ENCODE measurements at places on chromosomes 1 and 21.
A peak's percentile ranks its signal among the peaks of the same experiment; 100 is the strongest.

DNA sequence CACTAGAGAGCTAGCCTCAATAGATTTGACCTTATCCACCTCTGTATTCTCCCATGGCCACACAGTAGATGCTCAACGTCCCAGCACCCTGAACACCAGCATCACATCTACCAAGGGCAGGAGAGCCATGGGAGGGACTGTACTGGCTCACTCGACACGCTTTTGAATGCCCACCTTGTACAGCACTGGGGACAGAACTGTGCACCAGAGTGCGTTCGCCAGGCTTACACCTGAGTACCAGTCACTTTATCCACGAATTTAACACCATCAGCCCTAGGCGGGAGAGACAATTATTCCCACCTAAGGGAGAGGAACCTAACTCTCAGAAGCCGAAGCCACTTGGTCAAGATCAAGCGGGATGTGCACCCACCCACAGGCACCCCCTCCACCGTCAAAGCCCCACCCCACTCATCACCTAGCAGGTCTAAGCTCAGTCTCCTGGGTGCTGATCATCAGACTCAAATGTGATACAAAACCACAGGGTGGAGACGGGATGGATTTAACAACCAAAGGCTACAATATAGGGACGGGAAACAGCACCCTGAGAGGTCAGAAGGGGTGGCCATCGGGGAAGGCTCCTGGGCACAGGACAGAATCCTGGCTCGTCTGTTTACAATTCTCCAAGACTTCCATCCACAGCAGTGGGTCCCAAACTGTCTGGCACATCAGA, 110.5 kb downstream of the GLIS1 start:
- DNase-seq = no peak

DNA sequence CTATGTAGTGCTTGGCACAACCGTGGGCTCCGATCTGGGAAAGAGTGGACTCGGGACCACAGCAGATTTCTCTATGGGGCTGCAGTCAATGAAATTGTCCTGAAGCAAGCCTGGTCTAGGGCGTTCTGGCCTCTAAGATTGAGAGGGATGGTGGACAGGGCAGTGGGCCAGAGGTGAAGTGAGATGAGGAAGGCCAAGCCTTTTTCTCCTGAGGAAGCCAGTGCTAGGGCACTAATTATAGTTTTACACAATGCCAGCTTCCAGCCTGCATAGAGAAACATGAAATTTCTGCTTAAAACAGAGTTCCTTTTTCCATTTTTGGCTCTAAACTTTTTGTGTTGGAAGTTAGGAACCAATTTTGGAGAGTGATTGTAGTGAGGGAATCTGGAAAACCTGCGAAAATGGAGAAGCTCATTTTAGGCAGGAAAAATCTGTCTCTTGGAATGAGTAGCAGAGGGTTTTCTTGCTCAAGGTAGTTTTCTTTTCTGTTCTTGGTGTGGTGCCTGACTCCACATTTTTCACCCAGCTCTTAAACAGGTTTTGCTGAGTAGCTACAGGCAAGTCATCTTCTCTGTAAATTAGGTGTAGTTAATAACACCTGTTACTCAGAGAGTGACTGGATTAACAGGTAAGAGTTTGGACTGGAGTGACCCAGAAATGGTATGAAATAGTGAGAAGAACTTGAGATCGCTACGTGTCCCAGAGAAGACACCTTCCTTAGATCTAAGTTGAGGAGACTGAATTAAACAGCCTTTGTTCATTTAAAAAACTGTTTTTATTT, 22.1 kb downstream of the UCK2 start:
- DNase-seq = no peak

DNA sequence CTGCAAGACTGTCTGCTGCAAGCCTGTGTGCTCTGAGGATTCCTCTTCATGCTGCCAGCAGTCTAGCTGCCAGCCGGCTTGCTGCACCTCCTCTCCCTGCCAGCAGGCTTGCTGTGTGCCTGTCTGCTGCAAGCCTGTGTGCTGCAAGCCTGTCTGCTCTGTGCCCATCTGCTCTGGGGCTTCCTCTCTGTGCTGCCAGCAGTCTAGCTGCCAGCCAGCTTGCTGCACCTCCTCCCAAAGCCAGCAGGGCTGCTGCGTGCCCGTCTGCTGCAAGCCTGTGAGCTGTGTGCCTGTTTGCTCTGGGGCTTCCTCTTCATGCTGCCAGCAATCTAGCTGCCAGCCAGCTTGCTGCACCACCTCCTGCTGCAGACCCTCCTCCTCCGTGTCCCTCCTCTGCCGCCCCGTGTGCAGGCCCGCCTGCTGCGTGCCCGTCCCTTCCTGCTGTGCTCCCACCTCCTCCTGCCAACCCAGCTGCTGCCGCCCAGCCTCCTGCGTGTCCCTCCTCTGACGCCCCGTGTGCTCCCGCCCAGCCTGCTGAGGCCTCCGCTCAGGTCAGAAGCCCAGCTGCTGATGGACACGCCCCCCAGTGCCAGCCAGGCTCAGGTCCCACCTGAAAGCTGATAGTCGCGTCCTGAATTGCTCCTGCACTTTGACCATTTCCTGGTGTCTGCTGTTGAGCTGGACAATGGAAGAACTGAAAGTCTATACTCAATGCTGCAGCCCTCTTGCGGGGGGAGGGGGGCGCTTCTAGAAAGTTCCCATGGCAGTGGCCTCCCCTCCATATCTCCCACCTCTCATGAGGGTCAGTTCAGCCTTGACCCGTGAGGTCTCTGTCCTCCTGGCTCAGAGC, 1.2 kb downstream of the KRTAP10-4 start:
- no peak for DNase-seq

- peak; percentile 60 for DNase-seq
Observed at GRCh38 chr1:89525169-89525855, 683 bp downstream of the LRRC8B start.

GRCh38 chr21:25636727-25637126, 2.3 kb upstream of the JAM2 start:
- no peak for DNase-seq

GRCh38 chr1:156560585-156561163, 11.7 kb downstream of the IQGAP3 start:
- no peak for DNase-seq

DNA sequence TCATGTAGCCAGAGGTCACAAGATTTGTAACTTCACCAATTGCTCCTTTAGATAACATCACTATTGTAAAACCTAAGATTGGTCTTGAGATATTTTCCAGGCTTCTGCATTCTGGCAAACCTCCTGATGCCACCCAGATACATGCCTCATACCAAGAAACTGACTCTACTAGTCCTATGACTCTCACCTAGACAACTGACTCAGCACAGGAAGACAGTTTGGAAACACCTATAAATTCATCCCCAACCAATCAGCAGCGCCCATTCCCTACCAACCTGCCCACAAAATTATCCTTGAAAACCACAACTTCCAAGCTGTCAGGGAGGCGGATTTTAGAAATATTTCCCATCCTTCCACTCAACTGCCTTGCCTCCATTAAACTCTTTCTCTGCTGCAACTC, 2.6 kb downstream of the NME7 start:
- DNase-seq = no peak

DNA sequence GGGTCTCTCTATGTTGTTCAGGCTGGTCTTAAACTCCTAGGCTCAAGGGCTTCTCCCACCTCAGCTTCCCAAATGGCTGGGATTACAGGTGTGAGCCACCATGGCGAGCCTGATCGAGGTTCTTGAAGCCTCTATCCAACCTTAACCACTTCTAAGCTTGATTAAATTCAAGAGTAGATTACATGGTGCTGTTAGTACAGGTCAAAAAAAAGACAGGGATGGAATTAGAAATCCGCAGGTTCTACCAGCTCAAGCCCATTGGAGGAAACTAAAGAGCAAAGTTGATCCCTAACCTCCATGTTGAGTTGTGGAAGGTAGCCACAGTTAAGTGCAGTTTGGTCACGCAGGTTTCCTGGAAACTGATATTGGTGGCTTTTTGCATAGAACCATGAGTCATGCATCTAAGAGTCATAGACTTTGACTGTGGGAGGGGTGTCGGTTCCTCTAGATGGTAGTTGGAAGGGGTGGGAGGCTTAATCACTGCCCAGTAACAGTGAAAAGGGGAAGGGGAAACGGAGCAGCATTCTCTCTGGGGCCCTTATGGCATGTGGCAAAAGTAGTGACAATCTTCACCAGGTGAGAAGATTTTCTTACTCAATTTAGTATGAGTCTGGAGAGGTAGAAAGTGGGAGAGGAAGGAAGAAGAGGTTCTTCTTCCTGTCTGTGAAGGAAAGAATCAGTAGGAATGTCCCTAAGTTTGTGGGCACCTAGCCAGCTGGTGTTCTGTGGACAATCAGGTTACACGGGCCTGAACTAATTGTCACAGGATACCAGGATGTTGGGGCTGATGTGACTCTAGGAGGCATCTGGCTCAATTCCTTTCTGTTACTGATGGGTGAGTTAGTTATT, 7.0 kb downstream of the CD53 start:
- no peak for DNase-seq

DNA sequence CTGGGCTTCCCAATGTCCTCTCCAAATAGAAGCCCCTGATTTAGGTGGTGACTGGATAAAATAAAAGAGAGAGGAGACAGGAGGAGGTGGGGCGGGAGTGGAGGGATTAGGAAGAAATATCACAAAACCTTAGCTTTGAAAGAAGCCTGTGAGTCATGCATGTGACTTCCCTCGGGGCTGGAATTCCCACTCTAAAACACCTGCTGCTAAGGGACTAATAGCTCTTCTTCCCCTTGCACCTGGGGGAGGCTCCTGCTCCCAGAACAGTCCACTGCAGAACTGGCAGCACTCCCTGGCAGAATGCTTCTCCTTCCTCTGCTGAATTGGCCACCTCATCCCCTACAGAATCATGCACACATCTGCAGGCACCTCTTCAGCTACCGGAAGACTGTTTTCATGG, 207.2 kb downstream of the ATG4C start:
- no peak for DNase-seq

DNA sequence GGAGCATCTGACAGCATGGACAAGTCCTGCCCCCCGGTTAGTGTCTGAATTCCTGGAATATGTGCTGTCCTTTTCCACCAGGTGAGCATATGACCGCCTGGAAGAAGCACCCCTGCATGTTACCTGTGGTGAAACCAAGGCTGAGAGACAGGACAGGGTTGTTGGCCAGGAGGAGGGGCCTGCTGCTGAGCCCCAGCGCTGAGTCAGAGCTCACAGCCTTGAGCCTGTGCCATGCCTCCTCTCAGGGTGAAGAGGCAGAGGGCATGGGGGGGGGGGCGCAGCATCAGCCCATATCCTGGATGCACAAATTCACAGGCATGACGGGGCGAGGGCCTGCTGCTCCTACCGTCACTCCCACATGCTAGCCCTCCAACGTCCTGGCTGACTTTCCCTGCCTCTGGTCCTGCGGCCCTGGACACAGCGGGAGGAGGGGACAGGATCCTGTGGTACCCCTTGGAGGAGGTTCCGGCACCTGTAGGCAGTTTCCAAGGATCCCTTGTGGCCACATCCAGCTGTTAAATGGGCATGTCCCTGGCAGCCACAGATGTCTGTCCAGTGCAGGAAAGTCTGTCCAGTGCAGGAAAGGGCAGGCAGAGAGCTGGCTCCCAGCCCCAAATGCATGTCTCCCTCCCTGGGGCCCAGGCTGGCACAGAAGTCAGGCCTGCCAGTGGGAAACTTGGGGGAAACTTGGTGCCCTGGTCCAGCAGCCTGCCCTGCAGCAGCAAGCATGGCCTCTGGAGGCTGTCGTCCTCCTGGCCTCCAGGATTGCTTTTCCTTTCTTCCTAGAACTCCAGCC, 23.9 kb downstream of the TTC34 start:
- DNase-seq = no peak

- no peak for DNase-seq
Observed at GRCh38 chr1:7938070-7938469, 2.6 kb downstream of the TNFRSF9 start.

GRCh38 chr1:247434005-247434404, 18.0 kb downstream of the NLRP3 start:
- no peak for DNase-seq

- no peak for DNase-seq
Observed at GRCh38 chr1:110227774-110228173, 17.7 kb downstream of the KCNC4 start.

Measured in NCI-H2171 (cell line).